ENCODE measurements at places on chromosomes 7 and 10.

DNA sequence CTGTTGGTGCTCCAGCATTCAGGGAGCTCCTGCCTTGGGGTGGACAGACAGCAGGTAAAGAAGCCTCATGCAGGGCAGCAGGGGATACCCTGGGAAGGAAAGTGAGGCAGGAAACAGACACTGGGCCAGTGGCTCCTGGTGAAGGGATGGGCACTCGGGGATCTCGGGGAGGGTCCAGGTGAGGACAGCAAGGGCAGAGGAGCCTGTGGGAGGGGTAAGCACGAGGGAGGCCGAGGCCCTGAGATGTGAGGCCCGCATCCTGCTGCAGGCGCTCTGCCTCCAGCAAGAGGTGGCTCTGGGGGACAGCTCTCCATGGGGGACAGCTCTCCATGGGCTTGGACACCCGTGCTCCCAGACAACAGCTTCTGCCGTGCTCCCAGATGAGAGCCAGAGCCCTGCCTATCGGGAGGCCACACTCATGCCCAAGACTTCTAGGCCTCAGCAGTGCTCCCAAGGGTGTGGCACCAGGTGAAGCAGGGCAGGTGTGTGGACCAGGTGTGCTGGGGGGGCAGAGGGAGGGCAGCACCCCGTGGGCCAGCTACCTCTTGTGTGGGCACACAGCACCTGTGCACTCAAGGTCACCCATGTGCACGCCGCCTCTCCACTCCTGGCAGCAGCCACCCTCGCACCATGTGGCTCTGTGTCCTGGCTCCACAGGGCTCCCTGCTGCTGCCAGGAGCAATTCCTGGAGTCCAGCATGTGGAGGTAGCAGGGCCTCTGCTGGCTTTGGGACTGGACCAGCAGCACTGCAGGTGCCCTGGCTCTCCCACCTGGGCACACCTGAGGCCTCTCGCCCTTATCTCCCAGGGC is 93.6 kb upstream of the INSIG1 start:
- DNase-seq, result no peak

DNA sequence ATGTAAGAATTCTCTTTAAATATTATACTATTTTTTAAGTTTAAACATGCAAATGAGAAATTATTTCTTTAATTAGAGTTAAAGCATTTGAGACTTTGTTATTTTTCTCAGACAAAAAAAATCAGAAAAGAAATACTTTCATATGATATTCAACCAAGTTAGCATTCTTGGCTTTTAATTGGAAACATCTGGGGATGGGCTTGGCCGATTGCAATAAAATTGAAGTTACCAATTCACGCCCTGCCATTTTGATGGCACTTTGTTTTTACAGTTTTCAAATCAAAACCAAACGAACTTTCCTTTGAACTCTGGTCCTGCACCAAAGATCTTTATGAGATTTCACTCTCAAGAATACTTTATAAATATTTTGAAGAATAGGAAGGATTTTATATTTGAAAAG is 127.7 kb downstream of the ATE1 start:
- no peak for DNase-seq

DNA sequence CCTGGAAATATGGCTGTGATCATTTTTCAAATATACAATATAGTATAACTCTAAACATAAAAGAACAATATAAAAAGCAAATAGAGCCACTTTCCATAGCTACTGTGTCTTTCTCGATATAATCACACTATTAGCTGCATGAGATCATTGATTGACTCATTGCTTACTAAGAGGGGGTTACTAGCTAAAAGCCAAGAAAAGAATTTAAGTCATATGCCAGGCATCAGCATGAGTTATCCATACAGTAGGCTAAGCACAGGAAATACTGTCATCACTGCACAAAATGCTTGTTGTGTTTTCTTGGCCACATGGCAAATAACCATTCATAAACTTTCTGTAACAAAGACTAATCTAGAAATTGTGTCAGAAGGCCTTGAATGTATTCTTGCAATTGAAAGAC is 18.8 kb upstream of the ABCB5 start:
- DNase-seq, result no peak

DNA sequence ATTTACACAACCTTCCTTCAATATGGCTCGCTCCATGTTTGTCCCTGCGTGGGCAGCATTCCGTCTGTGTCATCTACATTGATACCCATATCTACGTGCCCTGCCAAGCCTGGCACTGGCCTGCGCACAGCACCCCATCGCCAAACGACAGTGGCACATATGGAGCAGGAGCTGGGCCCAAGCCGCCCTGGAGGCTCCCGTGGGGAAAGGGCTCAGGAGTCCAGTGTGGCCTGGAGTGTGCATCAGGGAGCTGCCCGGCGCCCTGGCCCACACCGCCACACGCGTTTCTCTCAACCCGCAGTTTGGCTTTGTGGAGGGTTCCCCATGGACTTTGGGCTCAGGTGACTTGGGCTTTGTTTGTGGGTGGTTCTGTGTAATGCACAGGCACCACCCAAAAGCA is 273.2 kb downstream of the PTPRN2 start:
- no peak for DNase-seq

- DNase-seq, result no peak
These were observed 49.6 kb downstream of the PLPP4 start for GRCh38 chr10:120506674-120507073.

DNA sequence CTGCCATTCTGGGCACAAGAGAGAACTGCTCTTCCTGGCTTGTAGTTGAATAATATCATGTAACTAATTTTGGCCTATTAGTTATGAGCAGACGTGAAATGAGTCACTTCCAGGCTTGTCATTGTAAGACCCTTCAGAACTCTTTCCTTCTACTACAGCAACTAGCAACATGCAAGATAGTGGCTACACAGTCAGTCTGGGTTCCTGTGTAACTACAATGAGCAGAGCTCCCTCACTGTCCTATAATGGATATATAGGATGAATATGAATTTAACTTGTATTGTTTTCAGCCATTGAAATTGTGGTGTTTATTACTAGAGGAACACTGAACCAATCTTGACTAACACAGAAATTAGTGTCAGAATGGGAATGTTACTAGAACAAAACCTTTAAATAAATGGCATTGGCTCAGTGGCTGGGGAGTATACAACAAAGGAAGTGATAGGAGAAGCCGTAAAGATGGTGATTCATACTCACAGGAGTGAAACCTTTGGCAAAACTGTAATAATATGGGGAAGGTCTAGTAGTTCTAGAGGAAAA is 2.9 kb upstream of the MTPN start:
- DNase-seq, result no peak

- no peak for DNase-seq
These were observed 39.1 kb downstream of the CDK1 start for GRCh38 chr10:60817398-60817805.

- DNase-seq, result no peak
These were observed 91.8 kb upstream of the STEAP4 start for GRCh38 chr7:88398459-88398858.

DNA sequence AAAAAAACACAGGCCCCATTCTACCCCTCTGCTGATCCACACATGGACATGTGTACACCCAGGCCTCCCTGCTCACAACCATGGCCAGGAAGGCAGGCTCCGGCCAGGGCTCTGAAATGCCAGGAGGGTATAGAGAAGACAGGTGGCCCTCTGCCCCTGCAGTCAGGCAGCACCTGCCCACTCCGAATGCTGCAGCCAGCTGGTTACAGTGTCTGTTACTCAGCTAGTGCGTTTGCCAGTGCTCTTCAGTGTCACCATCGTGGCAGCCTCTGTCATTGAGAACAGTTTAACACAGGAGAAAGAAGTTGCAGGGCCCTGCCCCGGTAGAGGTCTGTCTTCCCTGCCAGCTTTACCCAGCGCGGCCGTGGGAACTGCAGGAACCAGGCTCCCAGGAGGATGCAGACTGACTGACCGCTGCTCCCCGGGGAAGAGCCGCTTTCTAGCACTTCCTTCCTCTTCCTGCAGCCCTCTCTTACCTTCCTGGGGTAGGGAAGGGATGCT is 128.8 kb upstream of the FAM20C start:
- no peak for DNase-seq

DNA sequence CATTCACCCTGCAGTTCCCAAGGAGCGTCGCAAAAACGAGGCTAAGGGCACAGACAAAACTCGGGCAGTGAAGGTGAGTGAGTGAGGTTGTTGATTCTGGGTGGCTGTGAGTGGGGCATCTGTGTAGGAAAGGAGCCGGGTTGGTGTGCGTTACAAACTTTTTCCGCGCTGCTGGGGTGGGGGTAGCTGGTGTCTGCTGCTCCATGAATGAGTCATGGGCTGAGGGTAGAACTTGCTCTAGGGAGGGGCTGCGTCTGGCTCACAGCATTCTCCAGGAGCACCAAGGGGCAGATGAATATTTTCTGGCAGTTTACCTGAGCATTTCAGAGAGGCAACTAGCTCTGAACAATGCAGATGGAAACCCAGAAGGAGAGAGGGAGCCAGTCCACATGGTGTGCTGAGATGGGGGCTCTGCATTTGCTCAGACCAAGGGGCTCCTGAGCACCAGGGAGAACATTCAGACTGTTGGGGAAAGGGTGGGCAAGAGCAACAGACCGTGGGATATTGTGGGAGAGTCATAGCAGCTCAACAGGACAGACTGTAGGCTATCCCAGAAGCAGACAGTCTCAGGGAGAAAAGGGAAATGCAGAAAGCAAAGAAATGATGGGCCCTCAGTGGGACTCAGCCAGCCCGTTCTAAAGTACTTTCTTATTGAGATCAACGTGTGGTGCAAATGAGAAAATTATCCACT is 18.8 kb downstream of the NOBOX start:
- no peak for DNase-seq

- no peak for DNase-seq
These were observed 86.8 kb upstream of the STEAP1B start for GRCh38 chr7:22586786-22587140.

DNA sequence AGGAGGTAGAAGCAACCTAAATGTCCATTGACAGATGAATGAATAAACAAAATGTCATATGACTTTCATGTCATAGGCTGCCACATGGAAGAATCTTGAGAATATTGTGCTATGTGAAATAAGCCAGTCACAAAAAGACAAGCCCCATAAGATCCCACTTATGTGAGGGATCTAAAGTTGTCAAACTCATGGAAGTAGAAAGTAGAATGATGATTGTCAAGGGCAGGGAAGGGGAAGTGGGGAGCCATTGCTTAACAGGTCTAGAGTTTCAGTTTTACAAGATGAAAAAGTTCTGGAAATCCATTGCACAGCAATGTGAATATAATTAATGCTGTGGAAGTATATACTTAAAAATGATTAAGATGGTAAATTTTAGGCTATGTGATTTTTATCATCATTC is 229.3 kb upstream of the KMT2E start:
- DNase-seq, result no peak

DNA sequence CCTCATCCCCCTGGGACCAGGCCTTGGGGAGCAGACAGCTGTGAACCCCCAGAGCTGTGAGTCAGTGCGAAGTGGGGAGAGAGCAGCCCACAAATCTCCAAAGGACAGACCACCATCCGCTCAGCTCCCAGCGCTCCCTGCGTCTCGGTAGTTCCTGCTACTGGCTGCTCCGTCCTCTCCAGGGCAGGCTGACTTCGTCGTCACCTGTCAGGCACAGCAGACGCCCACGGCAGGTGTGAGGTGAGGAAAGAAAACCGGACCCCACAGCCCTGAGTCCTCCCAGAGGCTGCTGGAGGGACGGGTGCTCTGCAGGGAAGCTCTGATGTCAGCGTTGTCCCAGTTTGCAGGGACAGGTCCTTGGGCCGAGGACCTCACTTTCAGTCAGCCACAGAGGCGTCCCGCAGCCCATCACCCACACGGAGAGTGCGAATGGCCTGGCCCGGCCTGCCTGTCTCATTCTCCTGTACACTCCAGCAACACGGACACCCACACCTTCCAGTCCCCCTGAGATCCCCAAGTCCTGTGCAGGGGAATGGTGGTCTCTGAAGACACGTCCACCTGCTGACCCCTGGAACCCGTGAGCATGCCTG is 95.2 kb downstream of the DNAJB6 start:
- no peak for DNase-seq
